Mesothelial cell of epicardium (in vitro differentiated cells): ENCODE measurements at places on chromosomes 12 and 14. TPM values are rescaled to one million over a fixed set of nuclear protein-coding genes. Genes with fewer than 3 reads are reported as not detected.

The OVCH1 gene
- total RNA-seq: not detected in 3 replicates

The LRP1 gene
- 229 to 253 TPM (median 243 TPM) in 3 replicates for total RNA-seq

The IL22 gene
- total RNA-seq: not detected in 3 replicates

The SYT1 gene
- total RNA-seq: 13.6 to 15.4 TPM (median 15.3 TPM) in 3 replicates

The SDS gene
- not detected in 3 replicates for total RNA-seq

The PLEKHA5 gene
- 50.3 to 53.7 TPM (median 52.0 TPM) in 3 replicates for total RNA-seq

The ZNF10 gene
- 26.0 to 30.6 TPM (median 27.6 TPM) in 3 replicates for total RNA-seq

The SPIC gene
- total RNA-seq: not detected in 3 replicates

The PAPLN gene
- total RNA-seq: 10.6 to 10.9 TPM (median 10.6 TPM) in 3 replicates

The PRH2 gene
- not detected in 3 replicates for total RNA-seq

The SPTB gene
- 8.1 to 9.0 TPM (median 8.9 TPM) in 3 replicates for total RNA-seq

The SLC24A4 gene
- total RNA-seq: 0.04 TPM in 1 of 3 replicates, not detected in the others

The HAL gene
- 1.6 to 2.0 TPM (median 1.6 TPM) in 3 replicates for total RNA-seq

GRCh38 chr14:96729889-96730288, 67.3 kb upstream of the VRK1 start:
- DNase-seq: no peak

DNA sequence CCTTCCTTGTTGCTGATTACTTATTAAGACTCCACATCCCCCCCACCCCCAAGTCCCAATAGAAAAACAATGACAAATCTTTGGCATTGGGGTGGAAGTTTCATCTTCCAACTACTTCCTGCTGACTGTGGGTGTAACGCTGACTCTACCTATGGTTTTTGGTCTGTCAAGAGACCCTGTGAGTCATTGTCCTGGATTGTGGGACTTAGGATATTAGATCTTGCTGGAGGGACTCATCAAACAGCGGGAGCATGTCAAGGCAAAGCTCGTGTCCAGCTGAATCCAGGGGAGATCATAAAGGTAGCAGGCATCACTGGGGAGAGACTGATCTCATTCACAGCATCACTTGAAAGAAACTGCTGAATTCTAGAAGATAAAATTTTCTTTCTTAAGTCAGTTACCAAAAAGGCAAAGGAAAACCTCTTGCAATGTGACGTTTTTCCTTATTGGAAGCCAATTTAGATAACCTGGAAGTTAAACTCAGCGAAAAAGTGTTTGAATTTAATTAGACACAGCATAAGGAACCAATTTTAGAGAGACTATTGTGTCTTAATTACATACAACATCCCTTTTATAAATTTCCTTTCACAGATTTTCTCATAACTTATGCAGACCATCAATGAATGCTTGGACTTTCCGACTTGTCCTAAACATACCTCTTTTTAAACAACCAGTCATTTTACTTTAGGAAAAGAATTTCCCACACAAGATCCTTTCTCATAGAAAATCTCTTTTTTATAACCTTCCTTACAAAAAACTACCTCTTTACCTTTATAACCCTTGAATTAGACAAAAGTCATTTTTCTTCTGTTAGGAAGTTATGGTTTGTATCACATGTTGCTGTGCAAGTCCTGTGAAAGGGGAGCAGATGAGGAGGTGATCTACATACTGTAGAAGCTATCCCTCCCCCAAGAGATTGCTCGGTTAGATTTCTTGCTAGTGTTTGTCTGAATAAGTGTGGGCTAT, 94.6 kb upstream of the SCAF11 start:
- DNase-seq: no peak

GRCh38 chr14:76834241-76834661, 8.0 kb downstream of the LRRC74A start:
- DNase-seq: no peak

- DNase-seq: peak; percentile 82
These were observed at the start of gene STYK1 for GRCh38 chr12:10673659-10674384. TSS of gene STYK1 (minus strand) at chr12:10674052. CDS start at chr12:10634618, 39,434 bp downstream.

DNA sequence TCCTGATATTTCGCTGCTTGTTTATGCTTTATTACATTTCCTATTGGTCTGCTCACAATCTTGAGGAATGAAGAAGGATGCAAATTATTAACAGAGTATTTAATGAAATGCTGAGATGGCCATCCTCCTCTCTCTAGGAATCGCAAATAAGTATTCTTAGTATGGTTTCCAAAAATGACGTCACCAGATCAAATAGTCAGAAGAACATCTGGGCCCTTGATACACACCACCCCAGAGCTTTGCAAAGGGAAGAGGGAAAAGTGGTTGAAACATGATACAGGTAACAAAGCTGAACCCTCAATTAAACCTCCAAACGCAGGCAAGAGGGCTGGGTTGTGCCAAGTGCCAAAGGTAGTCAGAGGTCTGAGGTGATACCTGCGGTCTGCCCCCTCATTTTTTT, 107.3 kb downstream of the BCL11B start:
- DNase-seq: no peak

DNA sequence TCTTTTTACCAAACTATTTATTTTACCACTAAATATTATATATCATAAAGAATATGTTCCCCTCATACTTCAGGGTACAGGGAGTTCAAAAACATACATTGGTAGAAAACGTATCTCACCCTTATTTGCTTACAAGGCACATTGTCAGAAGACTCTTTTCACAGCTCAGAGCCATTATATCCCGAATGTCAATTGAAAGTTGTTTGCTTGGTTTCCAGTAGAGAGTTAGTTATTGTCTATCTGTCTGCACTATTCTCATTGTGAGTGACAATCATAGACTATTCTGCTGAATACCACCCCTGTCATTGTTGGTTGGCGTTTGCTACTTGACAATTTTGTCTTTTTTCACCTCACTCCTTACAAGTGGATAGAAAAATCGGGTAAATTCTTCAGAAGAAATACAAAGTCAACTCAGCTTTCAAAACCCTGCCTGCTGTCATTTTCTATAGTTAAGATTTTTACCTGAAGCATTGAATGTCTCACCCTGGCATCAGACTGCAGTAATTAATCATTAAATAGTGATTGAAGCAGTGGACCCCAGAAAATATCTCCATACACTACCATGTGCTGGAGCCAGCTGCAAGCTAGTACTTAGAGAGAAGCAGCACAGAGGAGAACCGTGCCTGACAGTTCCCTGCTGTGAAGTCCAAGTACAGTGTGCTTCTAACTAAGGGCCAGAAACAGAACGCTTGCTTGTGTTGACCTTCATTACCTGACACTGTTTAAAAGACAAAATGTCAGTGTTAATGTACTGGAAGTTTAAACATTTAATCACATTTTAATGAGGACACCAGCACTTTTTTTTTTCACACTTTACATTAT, 510.6 kb downstream of the RERGL start:
- DNase-seq: no peak

DNA sequence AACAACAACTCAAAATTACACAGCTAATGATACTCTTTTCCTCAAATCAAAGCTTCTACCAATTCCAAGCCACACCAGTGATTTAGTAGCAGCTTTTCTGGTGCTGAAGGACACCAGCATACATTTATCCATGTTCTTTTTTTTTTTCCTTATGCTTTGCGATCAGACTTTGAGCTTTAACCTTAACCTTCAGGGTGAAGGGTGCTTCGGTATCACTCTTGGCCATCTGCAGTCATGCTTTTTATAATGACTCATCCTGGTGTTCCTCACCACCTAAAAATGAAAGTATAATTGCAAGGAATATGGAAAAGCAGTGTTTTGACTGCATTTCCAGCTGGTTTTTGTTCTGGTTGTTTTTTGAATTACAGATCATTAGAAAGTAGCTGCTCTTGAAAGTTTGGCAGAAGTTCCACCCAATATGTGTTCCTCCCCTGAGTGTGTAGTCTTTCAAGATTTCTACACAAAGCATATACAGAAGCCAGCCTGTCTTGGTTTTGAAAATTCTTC, 1.3 kb upstream of the SLC41A2 start:
- no peak for DNase-seq

DNA sequence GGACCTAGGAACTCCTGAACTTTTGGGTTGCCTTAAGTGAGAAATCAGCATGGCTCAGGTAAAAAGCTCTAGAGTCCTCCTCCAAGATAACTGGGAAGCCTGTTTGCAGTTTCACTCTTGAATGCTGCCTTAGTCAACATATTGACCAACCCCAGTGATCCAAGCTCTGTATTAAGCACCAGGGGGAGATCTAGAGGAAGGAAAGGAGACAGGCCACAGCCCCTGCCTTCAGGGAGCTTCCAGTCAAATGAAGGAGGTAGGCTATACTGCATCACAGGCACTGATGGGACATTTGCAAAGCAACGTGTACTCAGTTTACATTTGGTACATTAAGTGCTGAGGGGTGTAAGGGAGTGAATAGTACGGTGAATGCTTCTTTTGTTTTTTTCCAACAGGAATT, 1.2 kb upstream of the CSAD start:
- no peak for DNase-seq

DNA sequence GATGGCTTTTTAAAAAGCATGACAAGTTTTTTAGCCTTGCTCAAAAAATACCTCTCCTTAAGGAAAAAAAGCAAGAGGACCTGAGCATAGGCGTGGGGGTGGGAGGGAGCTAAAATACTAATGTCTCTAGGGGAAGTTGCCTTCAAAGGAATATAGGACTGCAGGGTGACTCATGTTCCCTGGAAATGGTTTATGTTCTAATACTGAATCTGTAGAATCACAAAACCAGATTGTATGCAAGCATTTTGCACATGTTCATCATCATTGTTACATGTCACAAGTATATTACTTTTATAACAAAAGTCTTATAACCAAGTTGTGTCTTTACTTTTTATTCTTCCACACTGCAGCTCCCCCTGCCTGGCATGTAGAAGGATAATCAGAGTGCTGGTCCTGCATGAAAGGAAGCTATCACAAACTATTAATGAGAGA, 36.6 kb downstream of the GPR135 start:
- DNase-seq: no peak

- DNase-seq: no peak
These were observed 170.8 kb downstream of the SNAPC1 start for GRCh38 chr14:61932974-61933373.

- no peak for DNase-seq
These were observed 47.9 kb downstream of the ASCL4 start for GRCh38 chr12:107822356-107822755.

DNA sequence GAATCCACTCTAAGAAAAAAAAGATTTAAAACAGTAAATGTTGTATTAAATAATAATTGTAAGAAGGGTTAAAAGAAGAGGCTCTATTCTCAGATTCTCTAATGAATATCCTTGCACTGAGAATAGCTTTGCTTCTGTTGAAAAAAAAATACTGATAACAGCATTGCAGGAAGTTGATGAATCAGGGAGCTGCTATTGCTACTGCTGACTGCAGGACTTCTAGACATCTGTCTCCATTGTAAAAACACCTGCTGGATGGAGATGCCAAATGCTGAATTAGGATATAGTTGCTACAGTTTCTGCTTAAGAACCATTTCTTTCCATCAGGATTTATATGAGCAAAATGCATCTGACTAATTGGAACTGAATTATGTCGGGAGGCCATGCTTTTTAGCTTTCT, 50.3 kb upstream of the ANP32D start:
- no peak for DNase-seq

DNA sequence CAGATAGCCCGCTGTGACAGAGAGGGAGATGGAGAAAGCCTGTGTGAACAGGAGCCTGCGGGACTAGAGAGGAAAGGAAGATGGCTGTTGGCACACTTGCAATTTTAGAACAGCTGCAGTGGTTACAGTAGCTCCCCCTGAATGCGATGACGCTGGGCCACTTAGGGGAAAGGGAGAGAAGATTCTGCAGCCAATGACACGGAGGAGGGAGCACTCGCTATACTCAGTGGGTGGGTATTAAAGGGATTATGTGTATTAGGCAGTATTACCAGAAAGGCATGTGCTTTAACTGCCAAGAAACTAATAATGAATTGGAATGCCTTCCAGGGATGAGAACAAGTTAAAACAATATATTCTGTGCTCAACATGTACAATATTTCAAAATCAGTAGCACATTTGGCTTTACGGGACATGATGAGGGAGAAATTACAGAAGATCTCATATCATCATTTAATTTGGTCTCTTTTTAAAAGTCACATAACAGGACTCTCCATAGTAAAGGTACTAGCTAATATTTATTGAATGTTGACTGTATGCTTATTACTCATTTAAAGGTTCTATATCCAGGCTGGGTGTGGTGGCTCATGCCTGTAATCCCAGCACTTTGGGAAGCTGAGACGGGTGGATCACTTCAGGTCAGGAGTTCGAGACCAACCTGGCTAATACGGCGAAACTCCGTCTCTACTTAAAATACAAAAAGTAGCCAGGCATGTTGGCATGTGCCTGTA, 35.9 kb upstream of the FOS start:
- DNase-seq: peak; percentile 53

- no peak for DNase-seq
These were observed 5.5 kb upstream of the SCARB1 start for GRCh38 chr12:124869059-124869665.

GRCh38 chr12:4285070-4285469, 11.5 kb downstream of the CCND2 start:
- DNase-seq: no peak

- no peak for DNase-seq
These were observed 14.3 kb downstream of the PPP1R12A start for GRCh38 chr12:79920421-79921238.

- DNase-seq: no peak
These were observed 20.0 kb upstream of the SLC15A5 start for GRCh38 chr12:16297521-16297920.

- DNase-seq: no peak
These were observed 137.6 kb downstream of the GRIN2B start for GRCh38 chr12:13843841-13844240.

DNA sequence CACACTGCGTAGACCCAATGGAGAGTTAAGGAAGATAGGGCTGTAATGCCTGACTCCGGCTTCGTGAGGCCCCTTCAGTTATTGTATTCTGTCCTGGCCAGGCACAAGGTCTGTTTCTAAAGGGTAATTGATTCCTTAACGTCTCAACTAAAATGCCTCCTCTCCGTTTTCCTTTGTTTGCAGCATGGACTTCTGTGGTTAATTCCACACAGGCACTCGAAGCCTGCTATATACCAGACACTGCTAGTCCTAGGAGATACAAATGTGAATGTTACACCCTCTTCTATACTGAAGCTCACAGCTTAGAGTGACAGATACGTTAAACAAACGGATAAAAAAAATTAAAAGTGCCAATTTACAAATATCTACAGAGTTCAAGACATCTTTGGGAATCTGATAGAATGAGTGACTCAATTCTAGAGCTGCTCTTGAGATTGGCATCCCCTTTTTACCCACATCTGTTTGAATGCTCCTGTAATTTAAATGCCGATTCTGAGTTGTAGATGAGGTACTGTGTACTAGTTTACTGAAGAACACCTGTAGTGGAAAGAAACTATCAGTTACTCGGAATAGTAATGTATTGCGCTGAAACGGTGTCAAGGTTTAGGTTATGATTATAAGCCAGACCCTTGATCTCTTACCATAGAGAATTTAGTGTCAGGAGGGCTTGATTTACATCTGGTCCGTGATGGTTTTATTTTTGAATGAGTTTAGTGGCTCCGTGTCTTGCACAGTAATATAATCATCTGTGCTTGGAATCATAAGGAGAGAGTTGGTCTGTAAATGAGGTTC, 784 bp downstream of the PSMA6 start:
- no peak for DNase-seq

DNA sequence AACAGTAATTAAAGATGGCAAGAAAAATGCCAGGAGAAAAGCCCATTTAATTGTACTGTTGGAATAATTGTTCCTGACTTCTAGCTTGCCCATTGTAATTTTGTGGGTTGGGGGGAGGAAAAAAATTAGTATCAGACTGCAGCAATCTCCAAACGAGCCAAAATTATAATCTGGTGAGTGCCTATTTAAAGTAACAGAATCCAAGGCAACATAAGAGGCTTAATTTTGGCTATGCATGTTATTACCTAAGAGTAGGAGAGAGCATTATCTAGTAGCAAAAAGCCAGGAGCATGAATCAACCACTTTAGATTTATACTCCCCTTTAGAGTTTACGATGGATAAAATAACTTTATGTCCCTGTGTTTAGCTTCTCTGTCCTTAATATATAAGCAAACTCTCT, 14.6 kb upstream of the DENND5B start:
- no peak for DNase-seq

- DNase-seq: no peak
These were observed 131.3 kb downstream of the ITPR2 start for GRCh38 chr12:26701604-26702215.
